ENCODE measurements at places on chromosomes 6 and 20.
A peak's percentile ranks its signal among the peaks of the same experiment; 100 is the strongest.

GRCh38 chr6:10140136-10140535 is 274.7 kb downstream of the TFAP2A start:
- DNase-seq: no peak

GRCh38 chr6:18883851-18884250 is 496.7 kb downstream of the RNF144B start:
- DNase-seq: no peak

DNA sequence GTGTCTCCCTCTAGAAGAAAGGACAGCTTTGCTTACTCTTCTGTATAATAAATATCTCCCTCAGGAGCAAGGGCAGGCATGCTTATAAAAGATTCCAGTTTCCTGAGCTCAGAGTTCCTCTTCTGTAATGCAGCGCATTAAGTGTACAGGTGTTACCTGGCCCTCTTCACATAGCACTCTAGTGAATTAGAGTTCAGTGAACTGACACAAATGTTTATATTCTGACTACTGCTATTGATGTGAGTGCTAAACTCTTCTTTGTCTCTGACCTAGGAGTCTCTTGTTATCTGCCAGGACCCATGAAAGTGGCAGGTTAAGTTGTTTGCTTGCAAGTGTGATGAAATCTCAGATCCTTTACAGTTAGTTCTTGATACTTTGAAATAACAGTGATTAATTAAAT is 33.5 kb downstream of the CYB5R4 start:
- DNase-seq: peak; percentile 52

GRCh38 chr6:43186706-43187105 is 4.7 kb downstream of the CUL9 start:
- no peak for DNase-seq

DNA sequence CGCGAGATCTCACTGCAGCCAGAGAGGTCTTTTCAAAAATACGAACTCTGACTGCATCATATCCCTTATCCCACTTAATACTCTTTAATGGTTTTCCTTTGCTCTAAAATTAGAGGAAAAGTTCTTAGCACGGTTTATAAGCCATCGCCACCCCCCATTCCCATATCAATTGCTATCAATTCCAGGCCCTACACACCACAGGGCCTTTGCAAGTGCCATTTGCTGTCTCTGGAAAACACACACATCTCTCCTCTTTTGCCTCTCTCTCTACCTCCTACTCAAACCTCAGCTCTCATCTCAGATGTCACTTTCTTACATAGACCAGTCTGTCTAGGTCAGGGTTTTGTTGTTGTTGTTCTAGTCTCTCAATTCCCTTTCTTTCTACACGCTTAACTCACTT is 9.8 kb downstream of the SLC22A23 start:
- DNase-seq: no peak

DNA sequence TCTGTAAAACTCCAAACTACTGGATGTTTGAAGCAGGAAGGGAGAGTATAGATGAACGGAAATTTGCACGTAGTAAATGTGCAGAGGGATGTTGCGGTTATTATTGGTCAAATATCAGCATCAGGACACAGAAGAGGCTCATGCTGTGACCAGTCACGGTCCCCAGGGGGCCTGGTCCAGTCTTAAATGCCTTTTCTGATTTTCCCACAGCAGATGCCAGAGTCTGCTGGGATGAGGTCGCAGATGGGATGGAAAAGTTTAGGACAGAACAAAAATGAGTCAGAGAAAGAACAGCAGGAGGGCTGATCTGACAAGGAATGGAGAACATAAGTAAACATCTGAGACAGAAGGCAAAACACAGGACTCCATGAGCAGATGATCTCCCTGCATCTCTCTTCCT is 11.7 kb upstream of the SIRPG start:
- no peak for DNase-seq

DNA sequence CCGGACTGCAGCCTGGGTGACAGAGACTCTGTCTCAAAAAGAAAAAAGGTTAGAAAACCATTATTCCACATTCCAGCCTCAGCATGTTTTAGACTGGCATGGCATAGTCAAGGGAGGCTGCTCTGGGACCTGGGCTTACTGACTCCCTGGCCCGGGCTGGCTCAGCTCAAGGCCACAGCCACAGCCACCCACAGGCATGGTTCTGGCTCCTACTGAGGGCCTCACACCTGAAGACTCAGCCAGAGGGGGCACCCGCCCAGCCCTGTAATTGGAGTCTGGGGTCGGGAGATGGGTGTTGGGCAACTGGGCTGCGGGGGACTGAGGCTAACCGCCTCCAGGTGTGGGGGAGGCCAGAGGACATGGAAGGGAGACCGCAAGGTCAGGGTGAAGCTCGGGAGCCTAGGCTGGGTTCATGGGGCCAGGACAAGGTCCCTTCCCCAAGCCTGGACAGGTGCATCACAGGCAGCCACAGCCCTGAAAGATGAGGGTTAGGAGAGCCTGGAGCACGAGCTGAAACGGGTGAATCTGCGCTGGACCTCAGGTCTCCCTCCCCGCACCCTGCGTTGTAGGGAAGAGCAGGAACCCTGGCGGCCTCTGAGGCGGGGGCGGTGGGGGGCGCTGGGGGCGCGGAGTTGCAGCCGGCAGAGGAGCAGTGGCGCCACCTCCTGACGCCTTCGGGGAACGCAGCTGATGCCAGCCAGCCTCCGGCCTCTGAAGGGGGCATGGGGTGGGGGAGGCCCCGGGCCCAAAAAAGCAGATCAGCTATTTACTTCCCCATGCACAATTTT is 67.7 kb upstream of the SRSF6 start:
- DNase-seq: no peak

DNA sequence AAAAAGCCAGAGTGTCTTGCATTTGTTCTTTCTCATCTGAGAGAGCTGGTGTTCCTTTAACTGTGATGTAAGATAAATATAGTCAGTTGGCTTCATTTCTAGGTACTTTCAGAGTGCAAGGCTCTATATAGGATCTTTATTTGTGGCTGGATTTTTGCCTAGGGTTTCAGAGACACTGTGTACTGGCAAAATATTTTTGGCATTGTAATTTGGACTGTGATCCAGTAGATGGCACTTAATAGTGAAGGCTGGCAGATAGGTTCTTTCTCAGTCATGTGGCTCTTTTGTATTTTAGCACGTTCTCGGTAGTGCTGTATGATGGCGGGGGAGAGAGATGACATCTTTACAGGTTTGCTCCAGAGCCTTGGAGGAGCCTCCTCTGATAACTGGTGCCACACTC is 26.8 kb upstream of the SLC35B3 start:
- DNase-seq: no peak

- DNase-seq: no peak
These were observed 10.5 kb downstream of the ADGRF1 start for GRCh38 chr6:47031656-47032055.

GRCh38 chr6:95227351-95227750 is 350.0 kb upstream of the MANEA start:
- DNase-seq: no peak

GRCh38 chr6:161445021-161445799 is 171.3 kb upstream of the AGPAT4 start:
- no peak for DNase-seq

GRCh38 chr6:101120747-101121146 is 239.6 kb upstream of the ASCC3 start:
- DNase-seq: no peak

- no peak for DNase-seq
These were observed 79.1 kb downstream of the OGFRL1 start for GRCh38 chr6:71367756-71368155.

- peak; percentile 45 for DNase-seq
These were observed 14.7 kb downstream of the KLHL32 start for GRCh38 chr6:96939007-96939805.
